ENCODE measurements at places on chromosomes 11 and 22. TPM values are rescaled to one million over a fixed set of nuclear protein-coding genes. Genes with fewer than 3 reads are reported as not detected.

DNA sequence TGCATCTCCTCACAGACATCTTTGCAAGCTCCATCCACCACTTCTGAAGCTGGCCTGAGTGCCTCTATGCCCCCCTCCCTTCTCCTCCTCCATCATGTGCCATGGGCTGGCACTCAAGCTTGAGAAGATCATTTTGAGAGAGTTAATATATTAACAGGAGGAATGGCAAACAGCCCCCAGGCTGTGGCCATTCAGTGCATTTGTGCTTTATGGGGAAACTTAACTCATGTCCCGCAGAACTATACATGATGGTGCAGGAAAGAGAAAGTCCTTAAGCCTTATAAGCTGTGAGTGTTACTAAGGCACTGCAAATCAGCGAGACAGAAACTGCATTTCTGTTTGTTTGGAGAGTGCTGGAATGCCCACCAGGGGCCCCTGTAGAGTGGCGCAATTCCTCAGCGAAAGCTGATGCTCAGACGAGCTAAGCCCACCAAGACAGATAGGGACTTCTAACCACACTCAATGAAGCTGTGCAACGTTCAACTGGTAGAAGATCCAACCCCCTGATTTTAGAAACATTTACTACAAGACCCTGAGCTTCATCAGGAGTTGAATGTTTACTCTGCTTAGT is 26.8 kb upstream of the PHLDA2 start:
- DNase-seq: no peak

- DNase-seq: peak; percentile 94
These were observed 63.7 kb downstream of the PRDM11 start for GRCh38 chr11:45209891-45210699.

- DNase-seq: peak; percentile 70
These were observed 8.2 kb upstream of the TBC1D22A start for GRCh38 chr22:46754110-46754799.

GRCh38 chr11:45237711-45238315 is 48.3 kb downstream of the SYT13 start:
- DNase-seq: no peak

GRCh38 chr11:72998676-72999075 is 143.4 kb downstream of the FCHSD2 start:
- DNase-seq: no peak

DNA sequence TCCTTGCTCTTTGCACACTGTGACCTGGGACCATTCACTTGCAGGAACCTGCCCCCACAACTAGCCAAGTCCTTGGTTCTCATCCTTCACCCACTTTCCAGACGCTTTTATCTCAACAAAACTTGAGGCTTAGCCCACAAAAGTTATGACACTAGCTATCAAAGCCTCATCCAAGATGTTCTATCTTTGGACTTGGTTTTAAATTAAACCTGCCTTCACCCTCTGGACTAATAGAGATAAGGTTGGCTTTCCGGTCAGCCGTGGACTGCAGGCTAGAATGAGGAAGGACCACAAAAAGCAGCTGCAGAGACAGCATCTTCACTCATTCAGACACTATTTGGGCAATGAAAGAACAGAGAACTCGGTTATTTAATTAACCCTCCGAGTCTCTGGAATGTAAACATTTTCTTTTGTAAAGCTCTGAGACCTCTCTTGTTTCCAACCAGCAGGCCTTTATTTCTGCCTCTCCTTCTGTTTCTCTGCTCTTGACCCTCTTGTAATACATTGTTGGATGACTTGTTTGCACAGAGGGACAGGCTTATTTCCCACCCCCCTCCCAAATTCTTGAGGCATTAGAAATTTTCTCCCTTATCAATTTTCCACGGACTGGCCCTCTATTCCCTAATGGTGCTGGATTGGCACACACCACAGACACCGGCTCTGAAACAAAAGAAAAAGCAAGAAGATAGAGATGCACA is 41.4 kb downstream of the ARL14EP start:
- DNase-seq: no peak

GRCh38 chr11:10808553-10809372 is at the start of gene EIF4G2:
Gene EIF4G2, minus strand, starts transcription at chr11:10808926.
- peak; percentile 99 for DNase-seq

The SYT9 gene
- polyA plus RNA-seq: 0.27 TPM

The TRIM48 gene
- not detected for polyA plus RNA-seq

The APOA4 gene
- not detected for polyA plus RNA-seq

The CASTOR1 gene
- polyA plus RNA-seq: 5.4 TPM
